ENCODE measurements at places on chromosomes 5 and 9.

DNA sequence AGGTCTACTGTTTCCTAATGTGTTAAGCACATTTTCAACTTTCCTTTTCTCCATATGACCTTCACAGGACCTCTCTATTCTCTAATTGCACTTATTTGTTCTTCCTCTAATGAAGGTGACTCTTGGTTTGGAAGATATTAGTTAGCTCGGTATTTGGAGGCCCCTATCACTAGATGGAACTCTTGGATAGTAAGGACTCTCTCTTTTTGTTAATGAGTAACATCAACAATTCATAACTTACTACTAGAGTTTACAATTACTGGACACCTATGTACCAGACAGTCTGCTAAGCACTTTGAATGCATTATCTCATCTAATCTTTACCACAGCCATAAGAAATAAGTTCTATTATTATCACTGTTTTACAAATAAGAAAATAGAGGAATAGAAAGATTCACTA is 23.4 kb upstream of the PAM start:
- DNase-seq = no peak

- DNase-seq = no peak
Observed at GRCh38 chr5:138103319-138103637, 19.4 kb downstream of the WNT8A start.

DNA sequence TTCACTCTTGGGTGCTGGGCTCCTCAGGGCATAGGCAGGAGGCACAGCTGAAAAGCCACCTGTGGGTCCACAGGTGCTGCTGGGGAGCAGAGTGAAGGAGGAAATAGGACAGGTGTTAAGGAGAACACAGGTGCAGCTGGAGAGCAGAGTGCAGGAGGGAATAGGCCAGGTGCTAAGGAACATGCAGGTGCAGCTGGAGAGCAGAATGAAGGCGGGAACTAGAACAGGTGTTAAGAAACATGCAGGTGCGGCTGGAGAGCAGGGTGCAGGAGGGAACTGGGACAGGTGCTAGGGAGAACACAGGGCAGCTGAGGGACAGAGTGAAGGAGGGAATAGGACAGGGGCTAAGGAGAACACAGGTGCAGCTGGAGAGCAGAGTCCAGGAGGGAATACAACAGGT is 43.8 kb upstream of the PLEKHG4B start:
- no peak for DNase-seq

- DNase-seq = no peak
Observed at GRCh38 chr5:149632311-149633251, 51.3 kb downstream of the ARHGEF37 start.

GRCh38 chr5:369151-369868 is 47.8 kb downstream of the AHRR start:
- DNase-seq = peak; percentile 61

GRCh38 chr5:132281856-132282614 is 12.2 kb upstream of the SLC22A4 start:
- DNase-seq = no peak

DNA sequence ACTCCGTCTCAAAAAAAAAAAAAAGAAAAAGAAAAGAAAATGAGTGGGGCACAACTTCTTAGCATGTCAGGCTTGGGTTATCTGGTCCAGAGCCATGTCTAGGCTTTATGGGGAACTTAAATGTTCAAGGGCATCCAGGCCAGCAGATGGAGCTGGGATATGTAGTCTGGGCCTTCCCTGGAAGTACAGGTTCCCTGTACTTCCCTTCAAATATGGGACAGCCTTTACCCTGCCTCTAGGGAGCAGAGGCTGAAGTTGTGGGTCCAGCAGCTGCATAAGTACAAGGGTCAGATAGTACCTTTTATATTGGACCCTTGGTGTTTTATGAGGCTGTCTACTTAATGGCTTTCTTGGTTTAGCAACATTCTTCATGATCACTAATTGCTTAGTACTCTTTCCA is 42.1 kb downstream of the FAF2 start:
- no peak for DNase-seq

DNA sequence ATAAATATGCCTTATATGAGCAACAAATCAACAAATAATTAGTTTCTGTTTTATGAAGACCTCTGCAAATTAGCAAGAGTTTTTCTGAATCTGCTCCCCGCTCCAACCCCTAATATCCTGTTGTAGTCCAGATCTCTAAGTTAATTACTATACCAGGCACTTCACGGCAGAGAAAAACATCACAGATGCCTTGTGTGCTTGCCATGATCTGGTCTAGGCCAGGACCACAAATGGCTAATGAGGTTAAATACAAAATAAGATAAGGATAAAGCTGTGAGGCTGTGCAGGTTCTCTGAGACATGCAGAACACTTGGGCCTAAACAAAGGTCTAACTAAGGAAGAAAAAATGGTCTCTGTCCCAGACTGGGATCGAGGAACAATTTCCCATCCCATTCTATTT is 150.8 kb downstream of the SLIT3 start:
- DNase-seq = no peak

- no peak for DNase-seq
Observed at GRCh38 chr9:131524665-131525315, 6.3 kb downstream of the UCK1 start.

DNA sequence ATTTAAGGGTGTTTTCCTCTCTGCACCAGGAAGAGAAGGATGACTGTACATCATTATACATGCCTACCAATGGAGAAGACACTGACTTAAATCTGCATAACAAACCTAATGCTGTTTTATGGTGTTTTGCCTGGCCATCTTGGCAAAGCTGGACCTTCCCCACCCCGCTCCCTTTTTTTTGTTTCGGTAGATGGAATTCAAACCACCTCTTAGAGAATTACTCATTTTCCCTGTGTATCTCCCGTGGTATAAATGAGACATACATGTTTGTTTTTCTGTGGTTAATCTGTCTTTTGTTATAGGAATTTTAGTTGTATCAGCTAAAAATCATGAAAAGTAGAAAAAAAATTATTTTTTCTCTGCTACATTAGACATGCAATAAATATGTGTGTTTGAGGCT is 28.8 kb downstream of the IL12B start:
- no peak for DNase-seq

DNA sequence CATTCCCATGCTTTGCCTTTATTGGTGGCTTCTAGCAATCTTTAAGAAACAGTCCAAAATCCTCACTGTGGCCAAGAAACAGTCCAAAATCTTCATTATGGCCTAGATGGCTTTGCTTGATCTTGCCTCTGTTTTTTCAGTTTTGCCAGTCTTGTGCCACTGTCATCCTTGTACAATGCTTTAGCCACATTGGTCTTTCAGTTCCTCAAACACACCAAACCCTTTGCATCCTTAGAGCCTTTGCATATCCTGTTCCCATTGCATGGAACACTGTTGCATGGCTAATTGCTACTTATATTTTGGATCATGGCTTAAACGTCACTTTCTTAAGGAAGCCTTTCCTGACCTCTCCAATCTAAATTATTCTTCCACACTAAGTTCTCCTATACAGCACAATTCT is 22.1 kb downstream of the MRRF start:
- DNase-seq = no peak

GRCh38 chr9:77751341-77752091 is 103.4 kb upstream of the GNA14 start:
- DNase-seq = no peak

DNA sequence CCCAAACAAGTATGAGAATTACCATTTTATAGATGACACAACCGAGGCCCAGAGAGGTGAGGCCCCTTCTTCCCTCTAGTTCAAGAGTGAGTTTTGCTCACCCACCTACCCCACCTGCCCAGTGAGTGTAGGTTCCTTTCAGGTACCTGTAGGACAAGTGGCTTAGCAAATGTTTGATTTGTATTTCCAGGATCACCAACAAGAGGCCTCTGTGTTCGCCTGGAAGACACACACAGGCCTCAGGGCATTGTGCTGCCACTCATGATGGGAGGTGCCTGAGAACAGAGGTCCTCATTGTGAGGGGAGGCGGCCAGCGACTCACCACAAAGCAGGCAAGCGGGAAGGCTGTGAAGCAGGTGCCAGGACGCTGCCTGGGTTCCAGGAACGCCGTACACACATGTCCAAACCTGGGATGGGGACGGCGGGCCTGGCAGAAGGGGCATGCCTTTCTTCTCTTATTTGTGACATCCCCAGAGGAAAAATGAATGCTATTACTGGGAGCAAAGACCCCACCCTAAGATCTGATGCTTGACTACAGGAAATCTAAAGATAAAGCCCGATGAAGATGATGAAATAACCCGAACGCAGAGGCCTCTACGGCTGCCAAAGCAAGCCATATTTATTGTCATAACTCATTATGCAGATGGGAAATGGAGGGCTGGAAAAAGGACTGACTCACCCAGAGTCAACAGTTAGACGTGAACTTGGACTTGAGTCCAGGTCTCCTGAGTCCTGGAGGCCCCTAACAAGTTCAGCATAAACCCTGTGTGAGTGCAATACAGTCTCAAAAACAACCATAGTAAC is 60.2 kb upstream of the SLC25A51 start:
- no peak for DNase-seq

DNA sequence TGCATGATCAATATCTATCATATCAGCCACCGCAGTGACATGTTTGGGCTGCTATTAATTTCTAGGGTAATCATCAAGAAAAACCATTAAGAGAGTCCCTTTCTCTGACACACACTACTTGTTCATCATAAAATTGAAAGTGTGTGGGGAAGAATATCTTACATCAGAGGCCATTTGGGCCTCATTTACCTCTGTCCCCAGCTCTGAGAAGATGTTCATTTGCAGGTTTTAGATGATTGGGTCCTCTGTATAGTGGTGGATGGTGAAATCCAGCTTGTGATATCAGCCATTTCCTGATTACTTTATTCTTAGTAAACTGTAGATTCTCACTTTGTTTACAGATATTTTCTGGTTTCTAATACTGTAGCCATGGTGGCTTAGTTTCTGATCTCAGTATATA is 29.8 kb upstream of the PJA2 start:
- DNase-seq = no peak

GRCh38 chr9:107749787-107750444 is 260.3 kb upstream of the KLF4 start:
- DNase-seq = no peak

GRCh38 chr5:40755093-40755406 is 711 bp downstream of the TTC33 start:
- DNase-seq = peak; percentile 86

Data from activated effector memory CD4-positive, alpha-beta T cell treated with anti-CD3 and anti-CD28 coated beads, Interleukin-2, amount 50 U/mL, for 16 hours (primary cell).